ENCODE measurements at places on chromosomes 16 and 17.
A peak's percentile ranks its signal among the peaks of the same experiment; 100 is the strongest.

GRCh38 chr17:5050278-5050677 lies 15.1 kb upstream of the SLC52A1 start:
- DNase-seq = peak; percentile 94

- no peak for DNase-seq
These were observed 24.2 kb upstream of the HNF1B start for GRCh38 chr17:37769050-37769449.

DNA sequence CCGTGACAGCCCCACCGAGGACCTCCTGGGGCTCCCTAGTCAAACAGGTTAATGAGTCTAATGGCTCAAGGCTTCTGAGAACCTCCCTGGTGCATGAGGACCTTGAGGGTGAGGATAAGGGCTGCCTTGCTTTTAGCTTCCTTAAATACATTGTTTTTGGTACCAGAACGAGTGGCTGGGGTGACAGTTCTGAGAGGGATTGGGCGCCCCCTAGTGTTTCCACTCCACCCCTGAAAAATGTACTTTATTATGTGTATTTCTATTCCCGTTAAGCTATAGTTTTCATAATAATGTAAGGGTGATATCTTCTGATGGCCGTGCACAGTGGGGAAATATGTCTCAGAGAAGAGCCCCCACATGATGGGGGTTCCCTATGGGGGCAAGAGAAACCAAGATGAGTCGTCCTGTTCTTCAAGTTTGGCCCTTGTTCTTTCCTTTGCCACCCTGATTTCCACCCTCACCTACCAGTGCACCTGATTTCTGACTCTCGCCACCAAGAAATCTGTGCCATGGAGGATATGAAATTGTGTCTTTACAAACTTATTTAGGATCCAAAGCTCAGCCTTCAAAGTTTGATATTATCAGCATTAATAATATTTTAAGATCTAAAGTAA lies 14.5 kb upstream of the VWA3A start:
- DNase-seq = peak; percentile 62

- peak; percentile 72 for DNase-seq
These were observed 9.0 kb downstream of the ADGRG1 start for GRCh38 chr16:57637424-57637823.

GRCh38 chr17:60390925-60391470 lies 935 bp downstream of the USP32 start:
- peak; percentile 57 for DNase-seq

GRCh38 chr16:27231692-27232060 lies 28.4 kb downstream of the KDM8 start:
- DNase-seq = no peak

GRCh38 chr17:76579281-76579680 lies 6.4 kb downstream of the ST6GALNAC2 start:
- DNase-seq = no peak

DNA sequence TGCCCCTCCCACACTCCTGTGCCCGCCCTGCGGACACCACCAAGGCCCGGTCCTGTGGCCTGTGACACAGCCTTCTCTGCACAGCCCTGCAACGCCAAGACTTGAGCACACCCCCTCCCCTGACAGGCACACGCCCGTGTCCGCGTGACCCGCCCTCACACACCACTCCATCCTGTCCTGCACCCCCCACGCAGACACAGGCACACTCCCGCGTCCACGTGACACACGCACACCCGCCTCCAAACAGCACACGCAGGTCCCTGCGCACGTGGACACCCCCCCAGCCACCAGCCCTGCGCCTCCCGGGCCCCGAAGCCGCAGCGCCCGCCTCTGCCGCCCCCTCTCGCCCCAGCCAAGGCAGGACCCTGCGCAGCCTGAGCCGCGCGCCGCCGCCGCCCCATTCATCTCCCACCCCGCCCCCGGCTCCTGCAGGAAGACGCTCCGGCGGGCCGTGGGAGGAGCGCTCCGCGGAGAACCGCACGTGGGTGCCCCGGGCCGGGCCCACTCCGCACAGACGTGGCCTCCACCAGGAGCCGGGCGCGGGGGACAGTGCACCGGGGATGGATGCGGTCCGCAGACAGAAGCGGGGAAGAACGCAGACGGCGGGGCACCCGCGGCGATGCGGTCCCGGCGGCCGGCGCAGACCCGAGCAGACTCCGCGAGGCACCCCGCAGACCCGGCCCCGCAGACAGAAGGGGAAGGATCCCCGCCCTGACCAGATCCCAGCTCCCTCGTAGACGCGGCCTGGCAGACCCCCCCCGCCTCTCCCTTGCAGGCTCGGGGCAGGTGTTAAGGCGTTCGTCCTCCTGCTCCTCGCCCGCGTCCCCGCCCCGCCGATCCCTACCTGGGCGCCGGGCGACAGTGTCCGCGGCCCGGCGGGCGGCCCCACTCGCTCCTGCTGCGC lies 506 bp downstream of the CAMKK1 start:
- DNase-seq = peak; percentile 84

DNA sequence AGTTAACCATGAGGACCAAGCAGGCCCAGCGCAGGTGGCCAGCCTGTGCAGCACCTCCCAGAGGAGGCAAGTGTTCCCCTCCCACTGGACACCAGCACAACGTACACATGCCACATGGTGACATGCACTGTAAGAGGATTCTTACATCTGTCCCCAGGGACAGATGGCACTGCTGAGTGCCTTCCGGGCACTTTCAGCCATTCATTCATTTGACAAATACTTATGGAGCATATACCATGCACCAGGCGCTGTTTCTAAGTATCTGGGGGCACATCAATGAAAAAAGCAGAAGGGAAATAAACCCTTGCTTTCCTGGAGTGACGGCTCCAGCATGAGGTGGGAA lies 79.6 kb downstream of the GAS7 start:
- no peak for DNase-seq

- no peak for DNase-seq
These were observed 1.8 kb upstream of the APRT start for GRCh38 chr16:88813269-88814143.

DNA sequence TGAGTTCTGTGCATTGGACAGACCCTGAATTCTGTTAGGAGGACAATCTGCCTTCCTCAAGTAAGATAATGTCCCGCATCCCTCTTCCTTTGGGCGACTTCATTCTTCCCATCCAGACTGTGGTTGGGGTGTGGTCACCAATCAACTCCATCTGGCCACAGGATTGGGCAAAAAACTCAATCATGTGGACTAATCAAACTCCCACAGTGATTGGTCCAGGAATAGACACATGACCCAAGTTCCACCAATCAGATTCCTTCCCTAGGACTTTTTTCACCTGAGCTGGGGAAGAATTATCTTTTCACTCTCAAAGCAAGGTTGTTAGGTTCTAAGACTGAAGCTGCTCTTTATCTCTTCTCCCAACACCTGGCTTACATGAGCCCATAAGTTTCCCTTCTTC lies 13.2 kb upstream of the NKD1 start:
- no peak for DNase-seq

GRCh38 chr16:53895433-53895832 lies 191.5 kb downstream of the FTO start:
- no peak for DNase-seq

GRCh38 chr17:36752096-36752888 lies 150.9 kb downstream of the MRM1 start:
- DNase-seq = no peak

DNA sequence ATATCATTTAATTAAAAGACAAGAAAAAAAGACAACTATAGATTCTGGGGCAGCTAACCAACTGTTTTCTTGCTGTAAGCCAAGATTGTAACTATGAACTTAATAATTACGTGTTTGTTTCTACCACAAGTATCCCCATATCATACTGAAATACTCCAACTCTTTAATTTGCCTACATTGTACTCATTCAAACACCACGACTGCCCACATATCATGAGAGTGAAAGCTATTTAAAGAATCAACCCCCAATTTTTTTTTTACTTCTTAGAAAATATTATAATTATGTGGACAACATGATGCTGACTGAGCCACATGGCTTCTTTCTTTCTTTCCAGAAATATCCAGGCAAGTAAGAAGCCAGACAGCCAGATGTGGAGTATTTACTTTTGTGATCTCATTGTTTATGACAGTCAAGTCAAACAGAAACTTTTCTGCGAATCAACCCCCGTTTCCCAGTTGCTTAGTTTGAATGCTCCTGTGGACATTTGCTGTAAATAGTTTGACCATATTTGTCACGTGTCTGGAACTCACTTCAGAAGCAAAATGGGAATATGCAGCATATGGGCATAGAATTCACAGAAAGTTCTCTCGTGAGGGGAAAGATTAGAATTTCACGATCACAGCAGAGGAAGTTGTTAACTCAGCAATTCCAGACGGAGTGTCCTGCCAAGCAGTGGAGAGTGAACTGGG lies 126.8 kb upstream of the PSMD7 start:
- peak; percentile 97 for DNase-seq

GRCh38 chr16:56907401-56907800 lies 24.5 kb upstream of the HERPUD1 start:
- no peak for DNase-seq

- DNase-seq = peak; percentile 35
These were observed 547 bp downstream of the RAB26 start for GRCh38 chr16:2148714-2149629.

DNA sequence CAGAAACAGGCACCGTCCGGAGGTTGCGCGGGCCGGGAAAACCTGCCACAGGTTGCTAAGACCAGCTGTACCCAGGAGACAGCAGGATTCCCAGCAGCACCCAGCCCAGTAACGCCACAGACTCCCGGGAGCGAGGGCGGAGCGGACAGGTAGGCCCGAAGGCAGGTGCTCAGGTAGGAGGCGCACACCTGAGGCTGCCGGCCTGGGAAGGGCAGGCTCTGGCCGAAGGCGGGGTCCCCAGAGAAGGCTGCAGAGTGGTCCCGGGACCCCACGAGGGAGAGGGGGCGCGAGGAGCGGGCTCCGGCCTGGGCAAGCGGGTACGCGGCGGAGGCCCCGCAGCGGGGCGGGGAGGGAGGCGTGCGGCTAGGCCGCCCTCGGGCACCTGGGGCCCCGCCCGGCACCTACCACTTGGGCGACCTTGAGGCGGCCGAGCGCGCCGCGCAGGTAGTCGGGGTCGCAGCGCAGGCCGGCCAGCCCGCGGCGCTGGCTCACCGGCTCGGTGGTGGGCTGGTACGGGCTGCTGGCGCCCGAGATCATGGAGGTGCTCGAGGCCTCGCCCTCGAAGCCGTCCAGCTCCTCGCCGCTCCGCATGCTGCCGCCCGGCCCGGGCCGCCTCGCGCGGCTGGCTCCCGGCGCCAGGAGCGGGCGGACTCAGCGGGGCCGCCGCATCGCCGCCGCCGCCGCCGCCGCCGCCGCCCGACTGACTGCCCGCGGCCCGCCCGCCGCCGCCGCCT lies 441 bp downstream of the CMTM4 start:
- no peak for DNase-seq
